Activated CD4-positive, alpha-beta T cell treated with anti-CD3 and anti-CD28 coated beads, Interleukin-2, amount 10 ng/mL, durations not matched to agents 24 days and 14 days (primary cell): ENCODE measurements at places on chromosomes 2 and 18.
A peak's percentile ranks its signal among the peaks of the same experiment; 100 is the strongest.

DNA sequence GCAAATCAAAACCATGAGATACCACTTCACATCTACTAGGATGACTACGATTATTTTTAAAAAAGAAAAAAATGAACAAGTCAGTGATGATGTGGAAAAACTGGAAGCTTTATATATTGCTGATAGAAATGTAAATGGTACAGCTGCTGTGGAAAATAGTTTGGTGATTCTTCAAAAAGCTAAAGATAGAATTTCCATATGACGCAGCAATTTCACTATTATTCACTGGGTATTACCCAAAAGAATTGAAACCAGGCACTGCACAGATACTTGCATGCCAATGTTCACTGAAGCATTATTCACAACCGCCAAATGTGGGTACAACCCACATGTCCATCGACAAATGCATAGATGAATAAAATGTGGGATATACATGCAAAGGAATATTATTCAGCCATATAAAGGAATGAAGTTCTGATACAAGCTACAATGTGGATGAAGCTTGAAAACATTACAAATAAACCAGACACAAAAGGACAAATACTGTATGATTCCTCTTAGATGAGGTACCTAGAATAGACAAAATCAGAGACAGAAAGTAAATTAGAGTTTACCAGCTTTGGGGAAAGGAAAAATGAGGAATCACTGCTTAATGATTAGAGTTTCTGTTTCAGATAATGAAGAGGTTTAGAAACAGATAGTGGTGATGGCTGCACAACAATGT lies 11.1 kb downstream of the RTTN start:
- DNase-seq, result no peak
- H3K36me3 ChIP-seq, result peaks cover 40% of the 10 kb centered on the region
- no peaks in the 10 kb centered on the region for H3K27me3 ChIP-seq

- DNase-seq, result peak; percentile 90
- H3K27me3 ChIP-seq, result peaks cover 2% of the 10 kb centered on the region
- H3K27ac ChIP-seq, result peak overlapping the region; percentile 93
- peaks cover 40% of the 10 kb centered on the region for H3K36me3 ChIP-seq
- peak overlapping the region; percentile 88 for H3K4me3 ChIP-seq
These were observed 786 bp upstream of the ZFP36L2 start for GRCh38 chr2:43226955-43227829.

- no peaks in the 10 kb centered on the region for H3K36me3 ChIP-seq
- no peak overlapping the region for H3K4me3 ChIP-seq
- no peaks in the 10 kb centered on the region for H3K27me3 ChIP-seq
- peaks cover 12% of the 10 kb centered on the region for H3K4me1 ChIP-seq
- no peak for DNase-seq
These were observed 25.2 kb downstream of the FBXO36 start for GRCh38 chr2:229947544-229947943.

DNA sequence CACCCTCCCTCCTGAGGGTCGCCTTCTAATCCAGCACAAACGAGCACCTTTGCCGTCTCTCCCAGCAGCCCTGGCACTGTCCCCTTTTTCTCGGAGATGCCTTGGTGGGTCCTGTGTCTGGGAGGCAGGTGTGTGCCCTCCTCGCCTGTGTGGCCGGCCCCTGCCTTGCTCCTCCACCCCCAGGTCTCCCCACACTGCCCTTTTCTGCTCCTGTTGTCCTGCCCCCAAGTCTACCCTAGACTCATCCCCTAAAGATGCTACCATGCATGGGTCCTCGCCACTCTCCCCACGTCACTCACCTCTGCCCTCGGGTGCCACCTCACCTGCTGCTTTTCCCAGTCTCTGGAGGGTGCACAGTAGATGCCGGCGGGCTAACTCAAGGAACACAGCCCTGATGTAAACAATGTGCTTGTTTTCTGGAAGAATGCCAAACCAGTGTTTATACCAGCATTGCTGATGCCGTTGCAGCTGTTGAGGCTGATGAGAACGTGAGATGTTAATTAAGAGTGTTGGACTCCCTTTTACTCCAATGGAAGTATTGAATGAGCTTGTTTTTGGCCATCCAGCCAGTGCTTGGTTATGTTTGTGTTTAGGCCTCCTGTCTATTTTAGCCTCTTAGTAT lies 223.1 kb downstream of the AGAP1 start:
- no peak overlapping the region for H3K4me3 ChIP-seq
- H3K4me1 ChIP-seq, result no peaks in the 10 kb centered on the region
- no peaks in the 10 kb centered on the region for H3K36me3 ChIP-seq
- DNase-seq, result no peak

DNA sequence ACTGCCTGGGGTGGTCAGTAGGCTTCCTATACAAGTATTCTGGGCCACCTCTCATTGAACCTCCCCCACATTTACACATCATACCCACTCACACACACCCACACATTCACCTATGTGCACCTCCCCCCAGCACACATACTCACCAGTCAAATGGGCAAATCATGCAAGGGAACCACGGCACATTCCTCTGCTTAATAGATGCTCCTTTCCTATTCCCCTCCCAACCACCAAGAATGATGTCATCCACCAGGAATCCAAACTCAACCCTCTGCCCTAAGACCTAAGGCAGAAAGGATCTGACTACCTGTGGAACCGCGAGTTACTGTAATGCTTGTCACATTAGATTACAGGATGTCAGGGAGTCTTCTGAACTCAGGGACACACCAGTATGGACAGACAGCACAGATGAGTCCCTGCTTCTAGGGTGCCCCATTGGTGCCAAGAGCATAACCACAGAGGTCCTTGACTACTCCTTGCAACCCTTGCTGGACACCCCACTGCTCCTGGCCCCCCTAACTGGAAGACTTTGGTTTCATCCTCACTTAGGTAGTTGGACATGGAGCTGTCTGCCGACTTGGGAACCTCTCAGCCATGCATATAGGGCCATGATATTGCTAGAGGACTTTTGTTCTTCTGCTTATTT lies 21.5 kb upstream of the CAB39 start:
- peaks cover 22% of the 10 kb centered on the region for H3K4me1 ChIP-seq
- no peak for DNase-seq
- H3K27me3 ChIP-seq, result no peaks in the 10 kb centered on the region

DNA sequence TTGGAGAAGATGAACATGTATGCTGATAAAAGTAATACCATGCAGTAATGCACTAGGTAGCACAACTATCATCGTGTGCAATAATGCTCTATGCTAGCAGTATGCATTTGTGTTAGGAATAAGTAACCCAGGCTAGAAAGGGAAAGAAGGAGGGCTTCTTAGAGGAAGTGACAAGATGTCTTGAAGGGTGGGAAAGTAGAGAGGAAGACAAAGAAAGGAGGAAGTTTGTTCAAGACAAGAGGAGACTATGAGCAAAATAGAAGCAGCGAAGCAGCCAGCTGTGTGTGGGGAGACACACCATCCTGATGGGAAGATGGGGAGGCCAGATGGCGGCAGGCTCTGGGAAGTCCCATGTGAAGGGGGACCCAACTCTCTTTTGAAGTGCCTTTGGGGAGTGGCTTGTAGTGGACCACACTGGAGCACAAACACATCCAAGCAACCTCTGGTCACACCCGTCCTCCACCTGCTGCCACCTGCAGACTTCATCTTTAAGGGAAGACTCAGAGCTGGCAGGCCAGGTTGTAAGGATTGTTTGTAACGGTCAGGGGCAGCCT lies 39.9 kb upstream of the INHBB start:
- no peak for DNase-seq
- no peaks in the 10 kb centered on the region for H3K27me3 ChIP-seq
- H3K27ac ChIP-seq, result no peak overlapping the region
- H3K4me1 ChIP-seq, result peaks cover 26% of the 10 kb centered on the region

DNA sequence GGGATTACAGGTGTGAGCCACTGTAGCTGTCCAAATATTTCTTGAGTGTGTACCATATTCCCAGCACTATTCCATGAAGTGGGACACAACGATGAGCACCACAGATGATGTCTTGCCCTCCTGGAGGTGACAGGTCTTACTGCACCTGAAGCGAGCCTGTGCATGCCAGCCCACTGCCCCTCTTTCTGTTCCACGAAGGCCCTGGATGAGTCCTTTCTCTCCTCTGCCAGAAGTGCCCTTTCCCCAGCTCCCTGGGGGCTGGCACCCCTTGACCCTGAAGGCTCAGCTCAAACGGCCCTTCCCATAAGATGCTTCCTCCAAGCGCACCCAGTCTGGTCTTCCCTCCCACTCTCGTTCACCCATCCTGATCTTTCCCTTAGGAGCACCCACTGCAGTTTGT lies 5.5 kb downstream of the ATP6V1B1 start:
- no peaks in the 10 kb centered on the region for H3K4me1 ChIP-seq
- H3K27me3 ChIP-seq, result peaks cover 15% of the 10 kb centered on the region
- H3K27ac ChIP-seq, result no peak overlapping the region

GRCh38 chr2:118852605-118853128 lies 5.2 kb upstream of the EN1 start:
- peak overlapping the region; percentile 51 for H3K27ac ChIP-seq
- no peak for DNase-seq
- peaks cover 10% of the 10 kb centered on the region for H3K4me1 ChIP-seq
- peaks cover 4% of the 10 kb centered on the region for H3K36me3 ChIP-seq

DNA sequence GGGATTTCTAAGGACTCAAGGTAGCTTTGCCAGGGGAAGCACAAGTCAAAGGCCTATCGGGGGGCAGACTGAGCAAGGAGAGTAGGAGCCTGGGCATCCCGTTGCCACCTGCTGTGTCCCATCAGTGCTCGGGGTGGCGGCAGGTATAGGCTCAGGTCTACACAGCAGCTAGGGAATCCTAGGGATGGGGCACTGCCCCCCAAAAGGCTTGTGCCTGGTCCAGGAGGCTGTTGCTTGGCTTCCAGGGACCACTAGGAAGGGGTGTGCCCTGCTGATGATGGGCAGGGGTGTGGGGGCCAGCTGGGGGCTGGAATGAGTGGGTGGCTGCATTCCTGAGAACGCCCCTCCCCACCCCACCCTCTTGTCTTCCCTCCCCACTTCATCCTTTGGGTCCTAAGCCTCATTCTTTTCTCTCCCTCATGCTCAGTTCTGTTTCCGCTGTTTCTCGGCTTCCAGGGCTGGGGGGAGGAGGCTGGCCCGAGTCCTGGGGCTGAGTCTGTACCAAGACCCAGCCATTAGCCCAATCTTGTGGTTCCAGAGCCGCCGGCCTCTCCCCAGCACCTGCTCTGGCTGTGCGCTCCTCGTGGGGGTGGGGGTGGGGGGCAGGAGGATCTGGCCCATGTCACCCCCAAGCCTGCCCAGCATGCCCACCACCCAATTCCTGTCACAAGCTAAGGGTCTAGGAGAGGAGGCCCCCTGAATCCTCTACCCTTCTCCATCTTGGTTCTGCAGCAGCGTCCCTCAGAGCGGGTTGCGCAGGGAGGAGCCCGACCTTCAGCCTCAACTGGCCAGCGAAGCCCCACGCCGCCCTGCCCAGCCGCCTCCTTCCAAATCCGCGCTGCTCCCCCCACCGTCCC lies 12.8 kb downstream of the SPEG start:
- no peak overlapping the region for H3K4me3 ChIP-seq
- H3K27ac ChIP-seq, result no peak overlapping the region
- peaks cover 5% of the 10 kb centered on the region for H3K4me1 ChIP-seq
- H3K36me3 ChIP-seq, result no peaks in the 10 kb centered on the region

DNA sequence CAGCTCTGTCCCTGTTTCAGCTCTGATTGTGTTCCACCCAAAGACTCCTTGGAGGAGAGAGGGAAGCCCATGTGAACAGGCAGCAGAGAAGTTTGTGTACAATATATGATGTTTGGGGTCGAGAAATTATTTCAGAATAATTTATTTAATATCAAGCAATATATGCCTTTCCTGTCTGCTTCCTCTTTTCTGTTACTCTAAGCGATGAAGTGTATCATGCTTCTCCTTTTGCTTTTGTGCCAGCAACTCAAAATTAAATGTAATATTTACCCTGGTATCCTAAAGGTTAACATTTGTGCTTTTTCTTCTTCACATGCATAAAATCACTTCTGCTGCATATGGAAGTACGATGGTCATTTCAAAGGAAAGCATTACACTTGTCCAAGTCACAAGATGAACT lies 2.4 kb upstream of the NTSR2 start:
- H3K36me3 ChIP-seq, result no peaks in the 10 kb centered on the region
- H3K4me1 ChIP-seq, result peaks cover 6% of the 10 kb centered on the region
- H3K27me3 ChIP-seq, result peaks cover 49% of the 10 kb centered on the region
- H3K4me3 ChIP-seq, result no peak overlapping the region
- DNase-seq, result no peak
